ENCODE measurements at places on chromosomes 1 and 21.
A peak's percentile ranks its signal among the peaks of the same experiment; 100 is the strongest.

GRCh38 chr1:37323486-37324377 lies 150.6 kb upstream of the ZC3H12A start:
- peak; percentile 9 for DNase-seq

- DNase-seq = no peak
Observed at GRCh38 chr1:185421485-185422107, 104.6 kb upstream of the IVNS1ABP start.

DNA sequence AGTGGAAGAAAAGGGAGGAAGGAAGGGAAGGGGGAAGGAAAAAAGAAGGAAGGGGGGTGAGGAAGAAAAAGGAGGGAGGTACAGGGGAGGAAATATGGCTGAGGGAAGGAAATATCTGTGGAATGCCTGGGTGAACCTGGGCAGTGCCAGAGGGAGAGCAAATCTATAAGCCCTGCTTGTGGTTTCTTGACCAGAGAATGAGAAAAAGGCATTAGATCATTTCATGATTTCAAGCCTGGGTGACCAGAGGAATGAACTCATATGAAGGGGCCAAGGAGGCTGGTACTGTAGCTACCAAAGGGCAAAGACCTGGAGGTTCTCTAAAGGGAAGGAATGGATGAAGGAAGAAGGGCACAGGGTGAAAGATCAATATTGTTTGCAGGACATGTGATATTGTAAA lies 31.4 kb downstream of the GNG12 start:
- DNase-seq = no peak

DNA sequence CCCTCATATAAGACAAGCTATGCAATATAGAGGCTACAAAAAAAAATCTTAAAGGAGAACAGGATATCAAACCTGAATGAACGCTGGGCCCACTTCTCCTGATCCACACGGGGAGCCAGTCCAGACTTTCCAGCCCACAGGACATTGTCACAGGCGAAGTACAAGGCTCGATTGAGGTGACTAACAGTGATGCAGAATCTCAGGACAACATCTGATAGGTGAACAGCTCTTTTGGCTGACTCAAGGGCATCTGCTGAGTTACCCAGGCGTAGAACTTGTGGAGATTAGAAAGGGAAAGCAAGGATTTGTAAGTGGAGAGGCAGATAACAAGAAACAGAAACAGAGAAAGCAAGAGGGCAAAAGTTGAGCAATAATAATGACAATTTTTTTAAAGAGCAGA lies 1.8 kb downstream of the PEX11B start:
- DNase-seq = no peak

DNA sequence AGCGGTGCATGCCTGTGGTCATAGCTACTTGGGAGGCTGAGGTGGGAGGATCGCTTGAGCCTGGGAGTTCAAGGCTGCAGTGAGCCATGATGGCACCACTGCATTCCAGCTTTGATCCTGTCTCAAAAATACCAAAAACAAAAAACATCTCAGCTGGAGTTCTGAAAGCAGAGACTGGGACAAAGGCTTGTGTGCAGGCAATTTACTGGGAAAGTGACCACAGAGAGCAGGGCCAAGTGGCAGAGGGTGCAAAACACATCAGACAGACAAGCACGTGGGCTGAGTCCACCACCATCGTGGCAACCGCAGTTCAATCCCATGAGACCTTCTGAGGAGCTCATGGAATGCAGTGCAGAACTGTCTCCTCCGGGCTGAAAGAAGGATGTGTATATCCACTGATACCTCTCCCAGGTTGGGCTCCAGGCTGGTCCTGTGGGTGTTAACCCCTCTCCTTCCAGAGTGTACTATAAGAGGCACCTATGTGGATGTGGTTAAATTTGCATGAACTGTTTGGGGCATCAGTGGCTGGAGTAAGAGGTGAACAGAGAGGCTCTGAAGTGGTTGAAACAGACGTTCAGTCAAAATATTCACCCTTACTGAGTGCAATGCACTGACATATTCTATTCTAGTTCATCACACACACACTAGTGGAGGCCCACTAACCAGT lies 10.8 kb downstream of the PIGP start:
- no peak for DNase-seq
